ENCODE measurements at places on chromosomes 2 and 18. TPM values are rescaled to one million over a fixed set of nuclear protein-coding genes. Genes with fewer than 3 reads are reported as not detected.

The SAG gene
- total RNA-seq: not detected

The MC5R gene
- not detected for total RNA-seq

The TEX44 gene
- not detected for total RNA-seq

The GPR17 gene
- total RNA-seq: 0.12 TPM

The GRHL1 gene
- total RNA-seq: 1.2 TPM

The IL1RN gene
- 0.46 TPM for total RNA-seq
